ENCODE measurements at places on chromosomes 4 and X.
A peak's percentile ranks its signal among the peaks of the same experiment; 100 is the strongest.

DNA sequence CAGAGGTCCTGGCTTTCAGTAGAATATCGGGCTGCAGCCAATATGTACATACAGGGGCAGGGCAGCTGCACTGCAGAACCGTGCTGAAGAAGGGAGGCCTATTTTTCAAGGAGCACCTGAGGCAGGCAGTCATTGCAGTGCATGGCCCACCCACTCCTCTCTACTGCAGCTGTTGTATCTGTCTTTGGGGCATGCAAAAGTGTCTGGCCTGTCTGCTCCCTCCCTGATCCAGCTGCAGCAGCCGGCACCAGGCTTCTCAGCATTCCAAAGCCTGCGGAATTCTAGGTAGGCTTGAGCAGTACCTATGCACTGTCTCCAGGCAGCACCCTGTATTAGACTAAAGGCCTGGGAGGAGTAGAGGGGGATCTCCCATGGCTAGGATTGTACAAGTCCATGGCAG lies 415.2 kb upstream of the MAGEB16 start:
- no peak for DNase-seq

GRCh38 chrX:137916090-137916746 lies 350.3 kb downstream of the ZIC3 start:
- DNase-seq: no peak

GRCh38 chr4:113973345-113973744 lies 6.1 kb downstream of the ARSJ start:
- no peak for DNase-seq

- DNase-seq: no peak
These were observed 13.9 kb downstream of the SCARB2 start for GRCh38 chr4:76199664-76200211.

DNA sequence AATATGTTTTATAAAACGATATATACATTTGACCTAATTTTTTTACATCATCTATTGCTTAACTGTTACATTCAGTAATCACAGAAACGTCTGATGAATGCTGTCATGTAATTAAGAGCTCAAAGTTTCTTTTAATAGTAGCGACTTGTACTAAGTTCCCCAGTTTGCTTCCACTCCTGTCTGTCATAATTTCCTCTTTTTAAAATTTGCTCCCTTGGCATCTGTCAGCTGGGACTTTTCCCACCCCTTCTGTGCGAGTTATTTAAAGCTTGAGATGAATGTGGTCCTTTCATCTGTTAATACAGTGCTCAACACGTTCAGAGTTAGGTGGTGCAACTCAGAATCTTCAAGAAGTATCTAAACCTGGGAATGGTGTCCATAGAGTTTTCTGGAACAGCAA lies 1.2 kb downstream of the RAP1GDS1 start:
- no peak for DNase-seq

GRCh38 chr4:109701566-109702410 lies 1.5 kb downstream of the CASP6 start:
- no peak for DNase-seq

DNA sequence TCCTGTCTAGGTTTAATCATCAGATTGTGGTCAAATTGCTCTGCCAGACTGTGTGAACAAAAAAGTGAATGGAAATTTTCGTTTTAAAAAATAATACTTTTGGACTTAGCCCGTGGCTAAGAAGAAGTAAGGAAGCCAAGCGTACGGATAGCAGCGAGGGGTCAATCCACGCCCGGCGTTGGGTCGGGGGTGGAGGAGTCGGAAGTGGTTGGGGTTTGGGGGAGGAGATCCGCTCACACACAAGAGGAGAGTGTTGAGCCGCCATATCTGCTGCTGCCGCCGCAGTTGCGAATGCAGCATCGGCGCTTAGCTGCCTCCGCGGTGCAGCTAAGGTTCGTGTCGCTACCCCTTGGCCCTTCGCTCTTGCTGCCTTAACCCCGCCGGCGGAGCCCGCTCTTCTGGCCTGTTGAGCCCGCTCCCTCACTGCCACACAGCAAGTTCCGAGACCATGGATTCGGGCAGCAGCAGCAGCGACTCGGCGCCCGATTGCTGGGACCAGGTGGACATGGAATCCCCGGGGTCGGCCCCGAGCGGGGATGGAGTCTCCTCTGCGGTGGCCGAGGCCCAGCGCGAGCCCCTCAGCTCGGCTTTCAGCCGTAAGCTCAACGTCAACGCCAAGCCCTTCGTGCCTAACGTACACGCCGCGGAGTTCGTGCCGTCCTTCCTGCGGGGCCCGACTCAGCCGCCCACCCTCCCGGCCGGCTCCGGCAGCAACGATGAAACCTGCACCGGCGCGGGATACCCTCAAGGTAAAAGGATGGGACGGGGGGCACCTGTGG lies at the start of gene GSPT2:
Gene GSPT2, plus strand, starts transcription at position 264 of the 779 bp plus-strand sequence. Its CDS starts 185 bp downstream, at position 449.
- DNase-seq: peak; percentile 74

DNA sequence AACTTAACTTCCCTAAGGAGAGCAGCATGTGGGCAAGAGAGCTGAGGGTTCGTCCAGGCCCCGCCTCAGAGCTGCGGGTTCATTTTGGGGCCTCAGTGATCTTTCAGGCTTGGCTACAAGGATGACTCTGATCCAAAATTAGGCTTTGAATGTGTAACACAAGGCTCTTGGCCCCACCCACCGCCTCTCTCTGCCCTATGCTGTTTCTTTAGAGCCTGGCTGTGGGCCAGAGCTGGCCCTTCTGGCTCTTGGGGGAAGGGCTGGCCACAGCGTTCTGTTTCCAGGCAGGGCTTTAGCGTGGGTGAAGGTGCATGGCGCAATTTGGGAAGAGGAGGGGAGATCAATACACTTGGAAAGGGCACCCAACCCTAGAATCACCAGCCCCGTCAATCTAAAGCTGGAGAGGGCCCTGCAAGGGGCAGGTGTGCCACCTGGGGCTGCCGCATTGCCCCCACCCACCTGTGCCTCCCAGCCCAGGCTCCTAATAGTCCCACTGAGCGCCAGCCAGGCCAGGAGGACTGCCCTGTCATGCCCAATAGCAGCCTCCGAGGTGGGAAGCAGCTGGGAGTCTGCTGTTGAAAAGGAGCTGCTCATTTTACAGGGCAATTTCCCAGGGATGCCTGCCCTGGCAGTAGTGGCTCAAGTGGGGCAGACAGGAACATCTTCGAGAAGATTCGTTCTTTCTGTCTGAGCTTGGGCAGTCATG lies 84.5 kb upstream of the MAML3 start:
- no peak for DNase-seq

- DNase-seq: no peak
These were observed 715 bp downstream of the ZMAT1 start for GRCh38 chrX:101931136-101931487.

DNA sequence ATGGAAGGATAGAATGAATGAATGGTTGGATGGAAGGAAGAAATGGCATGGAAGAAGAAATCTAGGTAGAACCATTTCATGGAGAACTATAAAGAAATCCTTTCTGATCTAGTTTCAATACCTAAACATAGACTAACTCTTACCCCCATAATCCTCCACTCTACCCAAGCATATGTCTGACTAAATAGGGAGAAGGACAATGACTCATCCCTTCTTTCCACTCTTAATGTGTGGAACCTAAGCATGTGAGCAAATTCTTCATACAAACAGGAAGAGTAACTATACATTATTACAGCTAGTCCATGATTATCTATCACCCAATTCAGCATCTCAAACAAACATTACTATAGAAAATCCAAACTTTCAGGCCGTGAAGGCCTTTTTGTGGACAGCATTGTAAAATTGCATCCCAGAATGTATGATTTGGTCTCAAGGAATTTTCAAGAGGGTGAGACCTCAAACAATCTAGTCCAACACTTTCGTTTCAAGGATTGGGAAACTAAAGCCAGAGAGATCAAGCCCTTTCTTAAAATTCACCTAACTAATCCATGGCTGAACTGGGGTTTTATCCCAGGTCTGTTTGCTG lies 11.2 kb downstream of the C1QTNF7 start:
- no peak for DNase-seq

DNA sequence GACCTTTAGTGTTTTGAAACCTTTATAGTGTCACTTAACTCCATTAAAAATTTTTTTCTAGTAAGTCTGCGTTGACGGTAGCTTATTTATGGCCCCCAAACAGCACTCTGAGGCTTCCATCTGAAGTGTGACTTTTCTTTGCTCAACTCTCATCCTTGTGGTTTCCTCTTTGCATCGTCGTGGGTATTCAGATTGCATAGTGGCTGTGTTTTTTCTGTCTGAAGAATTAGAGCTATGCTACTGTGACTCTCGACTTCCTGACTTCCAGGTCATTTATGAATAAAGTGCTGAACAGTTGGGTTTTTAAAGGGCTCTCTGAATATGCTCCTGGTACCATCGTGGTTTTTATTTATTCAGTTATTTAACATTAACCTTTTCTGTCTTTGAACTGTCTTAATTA lies 44.9 kb downstream of the JADE1 start:
- peak; percentile 70 for DNase-seq

DNA sequence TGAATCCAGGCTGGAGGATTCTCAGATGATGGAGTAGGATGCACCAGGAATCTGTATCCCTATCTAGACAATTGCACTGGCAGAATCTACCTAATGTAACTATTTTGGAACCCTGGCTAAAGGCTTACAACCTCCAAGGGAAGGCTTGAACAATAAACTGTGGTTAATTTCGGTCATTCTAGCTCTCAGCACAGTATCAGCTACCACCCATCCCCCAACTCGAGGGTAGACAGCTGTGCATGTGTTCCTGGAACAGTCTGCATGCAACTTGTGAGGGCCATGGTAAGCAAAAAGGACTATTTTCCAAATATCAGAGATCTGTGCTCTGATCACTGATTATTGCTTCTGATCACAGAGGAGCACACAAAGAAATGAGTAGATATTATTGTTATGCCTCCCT lies 34.0 kb downstream of the ELF2 start:
- DNase-seq: no peak

GRCh38 chrX:40349251-40349650 lies 231.5 kb upstream of the ATP6AP2 start:
- no peak for DNase-seq

- no peak for DNase-seq
These were observed 122.4 kb downstream of the LARP7 start for GRCh38 chr4:112759313-112759712.

- no peak for DNase-seq
These were observed 84.5 kb downstream of the WFS1 start for GRCh38 chr4:6354119-6354518.

DNA sequence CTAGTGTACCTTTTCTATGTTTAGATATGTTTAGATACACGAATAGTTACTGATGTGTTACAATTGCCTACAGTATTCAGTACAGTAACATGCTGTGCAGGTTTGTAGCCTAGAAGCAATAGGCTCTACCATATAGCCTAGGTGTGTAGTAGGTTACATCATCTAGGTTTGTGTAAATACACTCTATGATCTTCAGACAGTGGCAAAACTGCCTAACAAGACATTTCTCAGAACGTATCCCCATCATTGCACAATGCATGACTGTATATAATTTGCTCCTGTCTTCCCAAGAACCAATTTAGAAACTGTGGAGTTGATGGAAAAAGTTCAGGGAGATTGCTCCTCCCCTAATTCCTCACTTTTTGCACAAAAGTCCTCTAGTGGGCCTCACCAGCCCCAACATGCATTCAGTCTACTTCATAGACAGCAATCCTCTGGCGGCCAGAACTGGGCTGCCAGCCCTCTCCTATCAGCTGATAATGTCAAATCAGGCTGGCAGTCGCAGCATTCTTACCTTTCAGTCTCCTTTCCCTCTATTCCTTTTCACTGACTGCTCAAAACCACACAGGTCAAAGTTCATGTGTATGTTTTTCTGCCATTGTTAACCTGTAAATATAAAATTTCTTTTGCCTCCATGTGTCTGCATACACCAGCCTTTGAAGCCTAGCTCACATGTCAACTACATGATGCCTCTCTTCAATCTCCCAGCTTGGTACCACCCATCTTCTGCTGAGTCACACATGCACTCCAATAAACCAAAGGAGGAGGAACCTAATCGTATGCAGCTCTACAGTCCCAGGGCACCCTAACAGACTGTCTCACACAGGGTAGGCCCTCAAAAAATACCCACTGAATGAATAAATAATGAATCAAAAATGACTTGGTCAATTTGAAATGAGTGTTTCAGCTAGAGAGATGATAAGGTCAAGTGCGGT lies 32.0 kb downstream of the BCLAF3 start:
- DNase-seq: no peak

GRCh38 chr4:67550451-67550850 lies 5.1 kb upstream of the CENPC start:
- no peak for DNase-seq

DNA sequence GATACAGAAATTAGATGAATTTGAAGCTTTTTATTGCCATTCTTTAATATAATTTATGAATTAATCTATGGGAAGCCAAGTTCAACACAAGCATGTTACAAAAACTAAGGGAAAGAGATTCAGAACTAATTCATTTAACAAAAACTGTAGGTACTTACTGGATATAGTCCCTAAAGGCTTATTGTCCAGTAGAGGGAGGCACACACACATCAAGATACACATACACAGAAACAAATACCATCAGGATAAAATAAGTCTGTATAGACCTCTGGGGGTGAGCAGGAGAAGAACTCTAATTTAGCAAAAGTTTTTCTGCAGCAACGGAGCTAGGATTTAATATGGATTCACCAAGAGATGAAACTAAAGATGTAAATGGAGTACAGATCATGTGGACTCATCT lies 83.0 kb upstream of the IL13RA1 start:
- no peak for DNase-seq

- DNase-seq: no peak
These were observed 104.7 kb upstream of the TLR2 start for GRCh38 chr4:153579410-153579809.

DNA sequence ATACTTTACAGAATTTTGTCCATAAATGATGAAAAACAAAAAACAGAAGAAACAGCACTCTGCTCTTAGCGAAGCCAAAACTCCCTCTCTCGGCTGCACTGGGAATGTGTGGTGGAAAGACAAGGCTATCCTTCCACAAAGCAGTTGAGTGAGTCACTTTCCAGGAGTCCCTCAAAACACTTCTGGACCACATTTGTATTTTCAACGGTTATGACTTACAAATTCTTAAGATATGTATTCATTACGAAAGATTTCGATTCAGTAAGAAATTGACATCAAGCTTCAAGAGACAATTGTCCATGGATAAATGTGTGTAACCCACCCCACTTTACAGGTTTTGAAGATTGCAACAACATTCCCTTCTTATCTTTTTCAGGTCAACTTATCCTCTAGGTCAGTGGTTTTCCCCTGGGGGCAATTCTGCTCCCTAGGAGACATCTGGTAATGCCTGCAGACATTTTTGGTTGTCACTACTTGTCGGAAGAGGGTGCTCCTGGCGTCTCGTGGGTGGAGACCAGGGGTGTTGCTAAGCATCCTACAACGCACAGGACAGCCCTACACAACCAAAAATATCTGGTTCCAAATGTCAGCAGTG lies 66.7 kb upstream of the MTNR1A start:
- no peak for DNase-seq

DNA sequence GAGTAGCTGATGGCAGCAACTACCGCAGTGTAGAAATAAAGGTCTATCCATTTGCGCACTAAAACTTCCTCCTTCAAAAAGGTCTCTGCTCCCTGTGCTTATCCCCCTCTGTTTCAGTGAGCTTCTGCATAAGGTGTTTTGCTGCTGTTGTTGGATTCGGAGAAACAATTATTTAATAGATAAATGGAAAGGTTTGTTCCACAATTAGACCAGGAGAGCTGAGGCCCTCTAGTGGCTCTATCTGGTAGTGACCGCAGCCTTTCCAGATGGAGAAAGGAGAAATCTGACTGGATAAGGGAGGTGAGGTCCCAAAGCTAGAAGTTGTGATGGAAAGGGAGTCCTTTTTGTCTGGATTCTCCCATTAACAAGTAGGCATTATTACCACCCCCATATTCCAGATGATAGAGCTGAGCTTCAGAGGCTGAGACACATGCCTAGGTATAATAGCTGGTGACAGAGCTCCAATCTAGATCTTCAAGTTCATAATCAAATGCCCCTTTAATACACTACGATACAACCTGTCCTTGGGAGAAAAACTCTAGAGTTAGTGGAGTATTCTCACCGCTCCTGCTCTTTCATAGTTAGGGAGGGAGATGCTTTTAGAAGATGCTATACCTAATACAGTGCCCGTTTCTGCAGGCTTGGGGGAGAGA lies 5.1 kb upstream of the GABRQ start:
- no peak for DNase-seq

Measured in natural killer cell treated with Interleukin-12 subunit alpha and Interleukin-12 subunit beta and Interleukin-15 and Interleukin-18, amount 100 ng/mL, for 72 hours (primary cell).